Suprapubic skin (tissue), 4 donors: ENCODE measurements at places on chromosomes 4 and X. TPM values are rescaled to one million over a fixed set of nuclear protein-coding genes. Genes with fewer than 3 reads are reported as not detected.

TECRL gene
- total RNA-seq: not detected

NPY2R gene
- total RNA-seq: not detected

MAOA gene
- total RNA-seq: 134 TPM

TNMD gene
- total RNA-seq: not detected

SYTL4 gene
- total RNA-seq: 3.3 TPM

TACC3 gene
- 7.3 TPM for total RNA-seq

ERCC6L gene
- total RNA-seq: 0.30 TPM

RGS12 gene
- 65.8 TPM for total RNA-seq
